ENCODE measurements at places on chromosomes 1 and 21.
A peak's percentile ranks its signal among the peaks of the same experiment; 100 is the strongest.

GRCh38 chr21:33027401-33028286, 1.9 kb downstream of the OLIG2 start:
- no peak for DNase-seq

DNA sequence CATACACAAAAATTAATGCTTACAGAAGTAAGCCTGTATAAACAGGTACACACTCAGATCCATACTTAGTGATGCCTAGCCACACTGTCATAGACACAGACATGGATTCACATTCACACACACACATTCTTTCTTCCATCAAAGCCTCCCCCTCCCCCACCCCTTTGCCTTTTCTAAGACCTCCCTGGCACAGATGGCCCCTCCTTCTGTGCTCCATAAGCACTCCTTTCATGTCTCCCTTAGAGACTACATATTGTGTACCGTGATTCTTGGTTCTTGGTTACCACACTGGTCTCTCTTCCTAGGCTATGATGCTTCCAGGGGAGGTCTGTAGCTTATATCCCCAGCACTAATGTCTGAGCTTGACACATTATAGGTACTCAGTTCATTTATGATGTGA, 2.0 kb upstream of the NHLH2 start:
- no peak for DNase-seq

- DNase-seq, result no peak
These were observed 29.0 kb downstream of the GREM2 start for GRCh38 chr1:240582953-240583352.

DNA sequence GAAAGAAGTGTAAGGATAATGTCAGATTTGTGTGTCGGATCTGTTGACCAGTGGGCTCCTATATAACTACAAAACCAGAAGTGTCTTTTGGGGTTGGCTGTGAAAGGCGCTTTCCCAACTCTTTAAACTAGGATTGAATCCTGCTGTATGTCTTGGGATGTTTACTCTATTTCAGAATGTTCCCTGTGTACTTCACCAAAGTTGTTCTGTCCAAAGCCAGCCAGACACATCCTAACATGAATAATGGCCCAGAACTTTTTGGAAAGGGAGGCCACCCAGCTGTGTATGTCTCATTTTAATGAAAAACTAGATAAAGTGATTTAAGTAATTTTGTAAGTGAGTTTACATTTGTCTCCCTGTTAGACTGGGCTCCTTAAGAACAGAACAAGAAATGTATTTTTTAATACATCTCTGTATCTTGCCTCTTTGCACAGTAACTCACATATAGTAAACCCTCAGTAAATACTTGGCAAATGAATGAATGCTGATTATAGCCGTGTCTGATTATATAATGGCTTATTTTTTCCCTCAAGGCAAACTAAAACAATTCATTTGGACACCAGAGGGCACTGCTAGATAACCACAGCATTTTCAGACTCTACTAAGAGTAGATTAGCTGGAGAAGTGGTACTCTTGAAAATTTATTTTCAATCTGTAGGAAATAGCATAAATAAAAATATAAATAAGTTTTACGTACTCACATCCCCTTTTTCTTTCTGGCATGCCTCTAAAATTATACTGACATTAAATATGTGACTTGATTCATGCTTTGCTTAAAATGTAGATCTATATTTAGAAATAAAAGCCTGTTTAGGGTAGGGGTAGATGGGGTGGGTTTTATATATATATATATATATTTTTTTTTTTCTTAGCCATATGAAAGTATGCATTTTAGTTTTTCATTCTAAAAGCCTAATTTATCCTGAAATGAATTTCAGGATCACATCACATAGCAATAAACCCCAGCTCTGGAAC, 23.8 kb downstream of the TSEN15 start:
- peak; percentile 44 for DNase-seq

DNA sequence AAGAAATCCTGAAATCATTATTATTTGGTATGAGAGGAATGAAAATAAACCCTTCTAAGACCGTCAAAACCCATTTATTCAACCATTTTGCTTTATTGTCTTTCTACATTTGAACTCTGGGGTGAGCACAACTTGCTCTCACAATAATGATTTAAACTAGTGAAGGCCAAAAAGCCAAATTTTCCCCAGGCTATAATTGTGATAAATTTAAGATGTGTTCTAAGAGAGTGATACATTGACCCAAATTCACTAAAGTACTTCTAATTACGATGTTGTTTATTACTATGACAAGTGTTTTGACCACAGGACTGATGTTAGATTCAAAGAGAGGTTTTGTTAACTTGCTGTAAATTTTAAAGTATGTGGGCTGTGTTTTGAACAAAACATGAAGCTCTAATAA, 670.9 kb upstream of the NR5A2 start:
- DNase-seq, result no peak

DNA sequence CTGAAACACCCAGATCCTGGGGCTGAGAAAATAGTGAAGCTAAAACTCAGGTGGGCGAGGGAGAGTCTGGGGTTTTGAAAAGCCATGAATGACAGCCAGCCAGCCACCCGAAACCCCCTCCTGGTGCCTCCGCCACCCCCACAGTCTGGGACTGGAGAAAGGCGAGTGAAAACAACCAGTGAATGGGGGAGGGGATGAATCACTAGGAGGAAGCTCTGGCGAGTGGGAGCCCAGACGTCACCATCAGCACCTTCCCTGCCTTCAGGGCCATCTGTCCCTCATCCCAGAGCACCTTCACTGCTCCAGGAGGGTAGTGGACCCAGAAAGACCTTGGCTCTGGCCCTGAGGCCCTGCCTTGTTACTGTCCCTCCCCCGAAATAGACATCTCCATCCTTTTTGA, 9.2 kb downstream of the RORC start:
- DNase-seq, result no peak

DNA sequence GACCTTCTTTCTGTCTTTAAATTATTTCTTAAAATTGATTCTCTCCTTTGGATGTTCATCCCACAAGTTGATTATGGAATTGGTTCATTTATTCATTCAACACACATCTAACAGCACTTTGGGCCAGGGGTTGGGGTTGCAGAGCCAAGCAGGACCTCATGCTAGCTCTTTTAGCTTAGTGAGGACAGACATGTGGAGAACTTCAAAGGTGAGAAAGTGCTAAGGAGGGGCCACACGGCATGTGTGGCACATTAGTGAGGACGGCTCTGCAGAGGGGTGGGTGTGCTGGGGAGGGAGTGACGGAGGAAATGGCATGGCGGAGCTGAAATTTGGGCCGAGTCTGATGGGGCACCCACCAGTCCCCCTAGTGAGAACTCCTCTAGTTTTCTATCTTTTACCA, 32.5 kb upstream of the VASH2 start:
- DNase-seq, result no peak

- DNase-seq, result no peak
These were observed 35.8 kb downstream of the NDUFS5 start for GRCh38 chr1:39061951-39062350.

DNA sequence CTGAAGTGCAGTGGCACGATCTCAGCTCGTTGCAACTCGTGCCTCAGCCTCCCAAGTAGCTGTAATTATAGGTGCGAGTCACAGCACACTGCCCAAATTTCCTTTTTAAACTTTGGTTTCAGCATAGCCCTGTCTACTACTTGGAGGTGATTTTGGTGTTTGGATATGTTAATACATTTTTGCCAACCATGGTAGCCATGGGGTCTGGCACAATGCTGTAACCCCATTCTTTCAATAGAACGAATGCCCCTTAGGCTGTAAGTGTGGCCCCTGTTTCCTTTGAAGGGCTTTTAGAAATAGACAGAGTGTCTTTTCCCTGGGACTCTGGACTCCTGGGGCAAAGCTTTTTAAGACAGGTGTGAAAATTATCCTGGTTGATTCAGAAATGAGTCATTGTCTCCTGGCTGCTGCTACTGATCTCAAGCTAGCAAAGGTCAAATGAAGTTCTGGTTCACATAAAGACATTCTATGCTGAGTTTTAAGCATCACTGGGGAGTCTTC, 141.1 kb upstream of the RUNX1 start:
- no peak for DNase-seq

- DNase-seq, result no peak
These were observed 143.8 kb downstream of the TNFSF18 start for GRCh38 chr1:172906778-172907592.

DNA sequence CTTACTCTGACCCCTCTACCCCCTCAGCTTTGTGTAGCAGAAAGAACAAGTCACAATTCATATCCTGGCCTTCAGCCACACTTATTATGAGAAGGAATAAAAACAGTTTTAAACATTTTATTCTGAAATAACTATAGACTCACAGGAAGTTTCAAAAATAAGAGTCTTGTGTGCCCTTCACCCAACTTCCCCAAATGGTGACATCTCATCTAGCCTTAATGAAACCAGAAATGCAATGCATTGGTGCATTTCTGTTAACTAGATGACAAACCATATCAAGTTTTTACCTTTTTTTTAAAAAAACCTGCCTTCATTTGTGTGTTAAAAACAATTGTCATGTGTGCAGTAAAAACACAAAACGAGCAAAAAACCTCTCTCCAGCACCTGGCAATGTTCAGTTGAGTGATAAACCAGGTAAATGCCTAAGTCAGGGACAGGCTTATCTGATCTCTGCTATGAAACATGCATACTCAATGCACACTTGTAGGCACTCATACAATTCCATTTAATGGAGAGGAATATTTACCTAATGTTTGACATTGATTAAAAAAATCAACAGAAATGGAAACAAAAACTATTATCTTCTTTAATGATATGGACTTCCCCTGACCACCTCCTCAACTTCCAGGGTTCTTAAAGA, 51.5 kb downstream of the SH3BGR start:
- DNase-seq, result no peak

GRCh38 chr1:205241366-205242030, 13.8 kb downstream of the TMCC2 start:
- DNase-seq, result no peak

GRCh38 chr1:236201786-236202185, 59.4 kb downstream of the GPR137B start:
- no peak for DNase-seq

- DNase-seq, result no peak
These were observed 73.3 kb downstream of the ACBD6 start for GRCh38 chr1:180428782-180429695.

GRCh38 chr1:87959236-87959635, 630.6 kb downstream of the LMO4 start:
- DNase-seq, result no peak

- DNase-seq, result no peak
These were observed 31.4 kb downstream of the DDR2 start for GRCh38 chr1:162663589-162664106.

DNA sequence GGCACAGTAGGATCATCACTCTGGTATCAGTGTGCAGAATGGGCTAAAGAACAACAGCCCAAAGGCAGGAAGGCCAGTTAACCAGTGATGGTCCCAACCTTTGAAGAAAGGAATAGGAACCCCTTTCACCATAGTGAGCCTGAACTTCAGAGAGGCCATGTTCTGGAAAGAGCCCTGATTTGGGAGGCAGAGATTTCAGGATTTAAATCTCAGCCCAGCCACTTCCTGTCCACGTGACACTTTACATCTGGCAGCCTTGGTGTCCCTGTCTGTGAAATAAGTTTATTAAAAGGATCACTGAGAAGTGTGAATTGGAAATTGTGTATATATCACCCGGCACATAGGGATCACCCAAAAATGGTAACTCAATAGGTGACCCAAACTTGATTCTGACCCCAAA, 13.0 kb downstream of the MATN1 start:
- DNase-seq, result no peak

DNA sequence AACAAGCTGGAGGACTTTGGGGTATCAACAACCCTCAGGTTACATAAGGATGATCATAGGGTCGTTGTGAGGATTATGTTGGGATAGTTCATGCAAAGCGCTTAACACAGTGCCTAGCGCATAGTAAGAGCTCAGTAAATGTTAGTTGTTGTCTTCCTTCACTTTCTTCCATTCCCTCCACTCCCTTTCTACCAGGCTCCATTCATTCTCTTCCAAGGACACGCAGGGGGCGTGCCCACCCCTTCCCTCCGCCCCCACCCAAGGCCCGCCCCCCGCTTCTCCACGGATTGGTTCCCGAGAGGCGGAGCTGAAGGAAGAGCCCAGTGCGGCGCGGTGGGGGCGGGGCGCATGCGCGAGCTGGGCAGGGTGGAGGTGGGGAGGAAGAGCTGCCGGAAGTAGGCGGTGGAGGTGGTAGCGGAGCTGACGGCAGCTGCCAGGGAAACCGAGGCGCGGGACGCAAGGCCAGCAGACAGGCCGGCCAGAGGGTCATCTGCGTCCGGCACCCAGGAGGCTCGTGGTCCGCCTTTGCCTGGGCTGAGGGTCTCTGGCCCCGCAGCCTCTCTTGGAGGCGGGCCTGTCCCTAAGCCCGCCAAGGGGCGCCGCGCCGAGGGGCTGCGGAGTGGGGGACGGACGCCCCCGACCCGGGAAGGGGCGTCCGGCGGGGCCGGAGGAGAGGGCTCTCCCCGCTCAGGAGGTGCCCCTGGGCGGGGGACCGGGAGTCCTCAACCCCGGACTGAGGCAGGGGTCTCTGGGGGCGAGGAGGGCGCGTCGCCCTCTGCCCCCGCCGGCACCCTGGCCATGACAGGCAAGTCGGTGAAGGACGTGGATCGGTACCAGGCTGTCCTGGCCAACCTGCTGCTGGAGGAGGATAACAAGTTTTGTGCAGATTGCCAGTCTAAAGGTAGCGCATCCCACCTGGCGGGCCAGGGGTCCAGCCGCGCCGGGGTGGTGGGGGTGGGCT, at the start of gene SMAP2:
Gene SMAP2, plus strand, starts transcription at position 405 of the 961 bp plus-strand sequence. Its CDS starts 394 bp downstream, at position 799.
- peak; percentile 87 for DNase-seq

- peak; percentile 79 for DNase-seq
These were observed at the start of gene RAB4A for GRCh38 chr1:229270547-229271447. TSS of gene RAB4A (plus strand) at chr1:229271111. CDS start at chr1:229271340, 229 bp downstream.

DNA sequence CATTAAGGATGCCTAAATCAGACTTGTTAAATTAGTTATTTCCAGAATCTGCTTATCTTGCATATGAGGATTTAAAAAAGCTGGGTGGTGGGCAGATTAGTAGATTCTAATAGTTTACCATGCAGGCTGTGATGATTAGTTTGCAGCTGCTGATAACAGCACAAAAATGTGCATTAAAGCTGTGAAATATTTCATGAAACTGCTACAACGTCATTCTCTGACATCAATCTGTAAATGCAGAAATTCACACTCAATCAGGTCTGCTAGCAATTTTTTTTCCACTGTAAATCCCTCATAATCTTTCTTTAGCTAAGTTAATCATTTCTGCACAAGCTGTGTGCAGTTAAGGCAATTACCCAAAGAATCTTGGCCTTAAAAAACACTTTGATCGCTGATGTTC, 9.3 kb upstream of the RPE65 start:
- no peak for DNase-seq

DNA sequence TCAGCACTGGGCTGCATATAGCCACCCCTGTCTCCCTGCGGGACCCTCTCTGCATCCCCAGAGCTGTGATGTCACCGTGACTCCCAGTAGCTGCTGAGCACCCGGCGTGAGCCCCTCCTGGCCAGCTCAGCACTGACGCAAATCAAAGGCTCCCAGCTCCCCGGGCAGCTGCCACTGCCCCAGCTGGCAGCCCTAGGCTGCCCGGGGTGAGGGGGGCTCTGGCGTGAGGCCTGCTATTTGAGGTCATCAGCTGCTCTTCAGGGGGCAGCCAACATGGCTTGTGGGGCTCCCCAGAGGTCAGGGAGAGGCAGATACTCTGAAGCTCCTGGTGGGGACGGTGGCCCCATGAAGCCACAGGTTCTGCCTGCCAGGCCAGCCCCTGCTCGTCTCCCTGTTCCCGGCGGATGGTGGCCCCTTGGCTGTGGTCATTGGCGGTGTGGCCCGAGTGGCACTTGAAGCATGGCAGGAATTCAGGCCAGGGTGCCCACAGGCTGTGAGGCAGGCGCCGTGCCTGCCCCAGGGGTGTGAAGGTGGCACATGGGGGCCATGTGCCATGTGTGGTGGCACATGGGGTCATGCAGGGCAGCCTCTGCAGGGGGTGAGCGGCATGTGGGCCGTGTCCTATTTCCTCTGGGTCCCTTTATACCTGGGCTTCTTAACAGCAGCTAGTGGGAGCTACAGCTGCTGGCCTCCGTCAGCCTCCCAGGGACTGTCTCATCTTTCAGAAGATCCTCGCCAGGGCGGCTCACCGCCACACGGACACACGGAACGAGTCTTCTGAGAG, 85.4 kb downstream of the SIK1 start:
- DNase-seq, result no peak
